ENCODE measurements at places on chromosomes 7 and 10. TPM values are rescaled to one million over a fixed set of nuclear protein-coding genes. Genes with fewer than 3 reads are reported as not detected.

Gene STK32C
- total RNA-seq, result 17.9 TPM

Gene TUBAL3
- not detected for total RNA-seq

Gene CRYGN
- not detected for total RNA-seq

Gene TMEM176A
- not detected for total RNA-seq

Gene CLEC2L
- total RNA-seq, result not detected

Gene RPEL1
- total RNA-seq, result not detected

Gene TMEM139
- not detected for total RNA-seq

Gene DGKB
- total RNA-seq, result 0.60 TPM

Gene TMEM176B
- not detected for total RNA-seq

Gene HGF
- 3.4 TPM for total RNA-seq

Gene BMPER
- 0.63 TPM for total RNA-seq

Gene SRPK2
- 58.6 TPM for total RNA-seq

Gene LHFPL3
- not detected for total RNA-seq

Gene HOXA7
- not detected for total RNA-seq

Gene CXCL12
- 65.5 TPM for total RNA-seq

Gene SVOPL
- total RNA-seq, result not detected

Gene FFAR4
- total RNA-seq, result not detected

Gene SPDYE2
- not detected for total RNA-seq

Gene MORN4
- 11.8 TPM for total RNA-seq

Gene NUTM2E
- 0.52 TPM for total RNA-seq

Gene DYNC1I1
- 17.4 TPM for total RNA-seq

Gene RADIL
- total RNA-seq, result 1.2 TPM

Gene HMX2
- total RNA-seq, result not detected

Gene ANKRD30A
- total RNA-seq, result not detected

Gene CARD11
- 1.7 TPM for total RNA-seq

Gene SH2D4B
- not detected for total RNA-seq

Gene RTKN2
- 3.4 TPM for total RNA-seq

Gene CYP3A7
- not detected for total RNA-seq

Gene SPDYE9
- total RNA-seq, result not detected

Gene MYL7
- not detected for total RNA-seq

Gene ZNF425
- 4.0 TPM for total RNA-seq

Gene TMEM229A
- total RNA-seq, result not detected

Gene NOC3L
- total RNA-seq, result 20.5 TPM

Gene SEMA3A
- total RNA-seq, result 0.65 TPM

Gene LRRC18
- total RNA-seq, result not detected

Gene ZNF33B
- total RNA-seq, result 6.6 TPM

Gene RET
- not detected for total RNA-seq

Gene KCP
- total RNA-seq, result 1.5 TPM

Gene STAG3
- total RNA-seq, result 1.2 TPM

All from chondrocyte (in vitro differentiated cells).